Caudate nucleus (tissue), 63 donors: ENCODE measurements at places on chromosomes 4 and X.
A peak's percentile ranks its signal among the peaks of the same experiment; 100 is the strongest.

DNA sequence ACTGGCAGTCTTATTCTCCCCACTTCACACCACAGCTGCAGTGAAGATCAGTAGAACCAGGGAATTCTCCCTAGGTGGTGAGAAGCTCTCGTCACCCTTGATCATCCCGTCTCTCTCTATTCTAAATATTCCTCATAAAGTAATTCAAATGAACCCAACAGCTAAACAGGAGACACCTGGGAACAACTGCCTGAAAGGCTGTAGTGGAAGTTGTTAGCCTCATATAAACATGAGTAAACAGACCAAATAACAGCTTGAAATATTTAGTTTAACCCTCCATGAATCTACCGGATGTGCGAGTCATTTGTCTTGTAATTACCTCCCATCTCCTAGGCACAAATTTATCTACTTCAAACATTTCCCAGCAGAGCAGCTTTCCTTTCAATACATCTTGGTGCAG is 30.4 kb upstream of the APELA start:
- no peak for DNase-seq

- DNase-seq = no peak
Measured at GRCh38 chr4:80237992-80238391, 28.5 kb upstream of the FGF5 start.

DNA sequence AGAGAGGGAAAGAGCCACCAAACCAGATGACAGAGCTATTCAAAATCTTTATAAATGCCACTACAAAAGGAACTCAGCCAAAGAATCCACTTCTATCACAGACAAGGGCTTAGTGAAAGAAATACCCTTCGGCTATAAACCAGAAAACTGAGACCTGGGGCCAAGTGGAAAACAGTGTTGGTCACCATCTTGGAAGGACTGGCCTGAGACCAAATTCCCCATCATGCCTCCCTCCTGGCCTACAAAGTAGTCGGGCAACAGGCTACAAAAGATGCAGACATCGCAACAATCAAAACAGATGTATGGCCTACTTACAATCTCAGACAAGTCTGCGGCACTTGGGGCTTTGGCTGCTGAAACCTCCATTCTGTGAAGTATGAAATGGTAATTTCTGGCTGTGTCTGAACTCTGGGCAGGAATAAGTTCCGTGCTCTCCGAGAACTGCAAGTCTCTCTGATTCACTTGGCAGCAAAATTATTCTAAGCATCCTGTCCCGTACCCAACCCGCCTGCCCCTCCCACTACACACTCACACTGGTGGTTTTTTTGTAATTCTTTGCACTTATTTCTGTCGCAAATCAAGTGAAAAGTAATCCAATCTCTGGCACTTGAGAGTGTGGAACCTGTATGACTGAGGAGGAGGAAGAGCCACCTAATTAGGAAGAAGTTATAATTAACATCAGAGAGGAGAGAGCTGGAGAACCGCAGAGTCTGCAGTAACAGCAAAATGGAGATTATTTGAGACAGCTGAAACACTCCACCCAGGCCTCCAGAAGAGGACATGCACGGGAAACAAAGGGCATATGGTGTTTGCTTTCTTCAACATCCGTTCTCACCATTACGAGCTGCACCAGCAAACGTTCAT is 87.8 kb downstream of the SH3KBP1 start:
- DNase-seq = no peak

DNA sequence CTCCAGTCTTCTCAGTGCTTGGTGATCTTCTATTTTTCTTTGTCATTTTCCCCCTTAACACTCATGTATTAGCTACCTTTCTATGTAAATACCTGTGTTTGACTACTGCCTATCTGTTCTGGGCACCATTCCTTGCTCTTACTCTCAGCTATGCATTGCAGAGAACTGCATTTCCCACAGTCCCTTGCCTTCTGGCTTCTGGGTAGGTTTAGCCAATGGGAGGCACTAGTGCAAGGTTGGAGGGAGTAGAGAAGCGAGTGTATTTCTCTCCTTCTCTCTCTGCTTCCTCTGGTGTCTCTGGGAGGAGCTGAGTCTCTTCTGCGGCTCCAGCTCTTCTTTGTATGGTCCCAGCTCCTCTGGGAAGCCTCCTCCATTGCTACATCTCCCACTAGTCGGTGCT is 50.5 kb downstream of the CWH43 start:
- DNase-seq = no peak

GRCh38 chr4:75995727-75996126 is 5.0 kb upstream of the SDAD1 start:
- DNase-seq = no peak

GRCh38 chrX:13389501-13389900 is 69.6 kb upstream of the ATXN3L start:
- no peak for DNase-seq

GRCh38 chr4:140497405-140497746 is 717 bp downstream of the MGAT4D start:
- DNase-seq = no peak

DNA sequence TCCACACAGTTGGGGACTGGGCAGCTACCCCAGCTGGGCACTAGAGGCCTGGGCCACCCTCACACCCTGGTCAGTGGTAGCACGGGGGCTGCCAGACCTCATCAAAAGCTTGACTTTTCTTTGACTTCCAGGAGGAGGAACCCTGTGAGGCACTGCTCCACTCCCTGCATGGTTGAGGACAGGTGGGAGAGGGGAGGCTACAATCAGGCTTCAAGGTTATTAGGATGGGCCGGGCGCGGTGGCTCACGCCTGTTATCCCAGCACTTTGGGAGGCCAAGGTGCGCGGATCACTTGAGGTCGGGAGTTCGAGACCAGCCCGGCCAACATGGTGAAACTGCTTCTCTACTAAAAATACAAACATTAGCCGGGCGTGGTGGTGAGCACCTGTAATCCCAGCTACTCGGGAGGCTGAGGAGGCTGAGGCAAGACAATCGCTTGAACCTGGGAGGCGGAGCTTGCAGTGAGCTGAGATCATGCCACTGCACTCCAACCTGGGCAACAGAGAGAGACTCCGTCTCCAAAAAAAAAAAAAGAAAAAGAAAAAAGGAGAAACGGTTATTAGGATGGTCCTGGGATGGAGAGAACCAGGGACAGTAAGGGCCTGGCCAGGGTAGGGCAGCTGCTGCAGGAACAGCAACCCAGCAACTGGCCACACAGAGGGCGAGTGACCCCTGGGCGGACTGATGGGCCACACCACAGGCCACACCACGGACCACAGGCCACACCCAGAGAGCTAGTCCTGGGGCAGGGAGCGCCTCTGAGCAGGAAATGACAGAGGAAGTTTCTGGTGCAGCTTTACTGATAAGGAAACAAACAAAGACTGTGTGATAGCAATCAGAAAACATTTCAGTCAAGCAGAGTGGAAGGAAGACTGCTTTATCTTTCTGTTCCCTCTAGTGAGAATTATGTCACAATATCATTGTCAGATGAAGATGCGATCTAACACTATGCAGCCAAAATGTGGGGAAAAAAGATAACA is 20.5 kb upstream of the OPN1LW start:
- DNase-seq = no peak

- no peak for DNase-seq
Measured at GRCh38 chrX:54994099-54994498, at the start of gene PFKFB1. PFKFB1 (minus strand) TSS chrX:54994188; CDS start chrX:54994007, 181 bp downstream.

GRCh38 chrX:109847257-109848187 is 114.5 kb upstream of the ACSL4 start:
- no peak for DNase-seq

- no peak for DNase-seq
Measured at GRCh38 chr4:38678078-38678477, 14.1 kb downstream of the KLF3 start.

DNA sequence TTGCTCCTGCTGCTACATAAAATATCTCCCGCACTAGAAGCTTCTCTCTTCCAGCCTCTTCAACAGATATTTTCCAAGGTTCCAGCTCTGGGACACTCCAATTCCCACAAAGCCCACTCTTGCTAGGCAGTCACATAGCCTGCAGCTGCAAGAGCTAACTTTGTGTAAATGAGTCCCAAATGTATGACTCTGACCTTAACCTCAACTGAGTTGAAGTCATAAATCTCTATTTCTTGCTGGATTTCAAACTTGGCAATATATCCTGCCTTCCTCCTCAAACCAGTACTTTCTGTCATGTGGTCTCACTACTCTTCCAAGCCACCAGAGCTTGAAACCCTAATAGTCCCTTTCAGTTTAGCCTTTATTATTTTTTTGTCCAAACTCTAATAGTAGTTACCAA is 315.4 kb upstream of the GRIA3 start:
- DNase-seq = no peak

- no peak for DNase-seq
Measured at GRCh38 chrX:56792270-56793111, 63.4 kb downstream of the NBDY start.

GRCh38 chr4:81424336-81424735 is 47.4 kb downstream of the RASGEF1B start:
- DNase-seq = no peak

DNA sequence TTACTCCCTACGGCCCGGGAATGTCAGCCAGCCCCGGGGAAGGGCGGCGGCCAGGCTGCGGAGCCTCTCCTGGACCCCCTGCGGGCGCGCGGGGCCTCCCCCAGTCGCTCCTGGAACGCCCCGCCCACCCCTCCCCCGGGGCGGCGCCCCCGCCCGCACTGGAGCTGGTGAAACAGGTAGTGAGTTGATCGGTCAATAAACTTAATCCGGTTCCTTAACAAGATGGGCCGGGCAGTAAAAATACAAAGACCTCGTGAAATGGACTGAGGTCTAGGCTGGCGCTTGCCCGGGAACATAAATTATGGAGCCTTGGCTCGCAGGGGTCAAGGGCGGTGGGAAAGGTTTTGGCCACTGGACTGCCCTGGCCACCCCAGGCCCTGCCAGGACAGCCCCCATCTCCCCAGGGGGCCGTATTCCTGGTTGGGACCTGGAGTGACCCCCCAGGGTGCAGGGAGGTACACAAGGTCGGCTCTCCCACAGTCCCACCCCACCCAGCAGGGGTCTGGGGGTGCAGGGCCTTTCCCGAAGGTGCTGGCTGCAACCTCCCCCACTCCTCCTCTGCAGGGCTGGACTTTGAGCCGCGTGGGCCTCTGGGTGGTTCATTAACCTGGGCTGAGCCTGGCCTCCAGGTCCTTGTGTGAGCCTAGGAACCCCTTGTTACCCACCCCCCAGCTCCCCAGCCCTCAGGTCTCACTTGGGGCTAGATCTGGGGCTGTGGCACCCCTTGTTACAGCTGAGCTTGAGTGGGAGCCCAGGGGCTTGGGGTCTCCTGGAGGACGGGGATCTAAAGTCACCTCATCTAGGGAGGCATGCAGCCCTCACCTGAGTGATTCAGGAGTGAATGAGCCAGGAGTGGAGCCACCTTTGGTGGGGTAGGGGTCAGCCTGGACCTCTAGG is 2.5 kb downstream of the FGFR3 start:
- no peak for DNase-seq

DNA sequence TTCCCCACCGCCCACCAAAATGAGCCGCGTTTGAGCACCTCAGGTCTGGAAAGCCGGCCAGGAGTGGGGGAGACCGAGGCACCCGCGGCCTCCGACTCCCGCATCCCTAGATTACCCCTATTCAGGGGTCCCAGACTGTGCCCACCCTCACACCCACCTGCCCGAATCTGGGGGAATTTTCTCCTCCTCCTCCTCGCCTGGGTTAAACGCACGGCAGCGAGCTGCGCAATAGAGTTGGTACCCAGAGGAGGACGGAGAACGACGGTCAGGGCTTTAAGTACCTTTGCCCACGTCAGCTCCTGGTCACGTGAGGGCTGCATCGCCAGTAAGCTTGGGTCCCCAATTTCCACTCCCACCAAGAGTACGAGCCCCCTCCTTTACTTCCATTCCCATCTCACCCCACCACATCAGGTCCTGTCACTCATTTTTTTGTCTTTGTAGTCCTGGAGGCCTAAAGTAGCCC is at the start of gene ARMCX2:
Gene ARMCX2, minus strand, starts transcription at position 250 of the 463 bp plus-strand sequence. CDS start 2,262 bp downstream, outside the sequence.
- DNase-seq = peak; percentile 71

- no peak for DNase-seq
Measured at GRCh38 chr4:4418676-4419390, 31.9 kb downstream of the NSG1 start.

- DNase-seq = no peak
Measured at GRCh38 chr4:74933562-74934015, 673 bp downstream of the PARM1 start.

DNA sequence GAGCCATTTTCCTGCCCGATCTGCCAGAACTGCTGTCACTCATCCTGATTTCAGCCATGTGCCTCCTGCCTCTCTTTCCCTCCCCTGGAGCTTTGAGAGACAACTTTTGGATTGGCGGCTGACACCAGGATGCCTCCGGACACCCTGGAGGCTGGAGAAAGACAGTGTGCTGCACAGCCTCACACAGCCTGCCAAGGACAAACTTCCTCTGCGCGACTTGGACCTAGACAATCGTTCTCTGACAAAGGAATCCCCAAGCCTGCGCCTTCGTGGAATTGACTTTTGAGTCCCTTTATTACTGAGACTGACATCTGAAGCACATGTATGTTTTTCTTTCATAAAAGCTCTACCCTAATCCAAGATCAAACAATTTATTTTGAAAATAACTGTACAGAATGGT is 10.8 kb upstream of the LDB2 start:
- DNase-seq = no peak

DNA sequence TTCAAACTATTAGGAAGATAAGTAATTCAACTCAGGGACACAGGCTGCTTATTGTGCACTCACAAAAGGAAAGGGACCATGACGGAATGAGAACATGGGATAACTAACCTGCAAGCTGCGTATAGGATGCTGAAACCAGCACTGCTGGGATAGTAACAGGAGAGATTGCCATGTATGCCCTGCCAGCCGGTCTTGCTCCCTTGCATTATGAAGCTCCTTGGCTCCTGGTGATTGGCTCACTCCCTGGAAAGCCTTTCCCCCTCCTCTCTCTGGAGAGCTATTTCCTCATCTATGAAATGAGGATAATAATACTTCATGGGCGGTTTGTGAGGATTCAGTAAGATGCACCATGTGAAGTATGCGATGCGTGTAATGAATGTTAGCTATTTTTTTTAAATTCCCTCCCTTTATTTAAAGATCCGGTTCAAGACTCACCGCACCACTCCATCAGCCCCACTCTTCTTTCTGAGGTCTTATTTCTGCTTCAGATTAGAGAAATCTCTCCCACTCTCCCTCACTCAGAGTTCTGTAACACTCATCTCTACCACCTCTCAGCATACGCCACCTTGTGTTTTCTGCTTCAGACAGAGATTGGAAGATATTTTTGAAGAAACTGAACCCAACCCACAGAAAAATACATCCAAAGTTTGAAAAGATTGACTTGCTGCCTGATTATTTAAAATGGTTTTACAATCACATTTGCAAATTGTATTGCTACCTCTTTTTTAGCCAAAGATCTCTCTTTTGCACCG is 18.4 kb downstream of the MSMO1 start:
- DNase-seq = no peak

DNA sequence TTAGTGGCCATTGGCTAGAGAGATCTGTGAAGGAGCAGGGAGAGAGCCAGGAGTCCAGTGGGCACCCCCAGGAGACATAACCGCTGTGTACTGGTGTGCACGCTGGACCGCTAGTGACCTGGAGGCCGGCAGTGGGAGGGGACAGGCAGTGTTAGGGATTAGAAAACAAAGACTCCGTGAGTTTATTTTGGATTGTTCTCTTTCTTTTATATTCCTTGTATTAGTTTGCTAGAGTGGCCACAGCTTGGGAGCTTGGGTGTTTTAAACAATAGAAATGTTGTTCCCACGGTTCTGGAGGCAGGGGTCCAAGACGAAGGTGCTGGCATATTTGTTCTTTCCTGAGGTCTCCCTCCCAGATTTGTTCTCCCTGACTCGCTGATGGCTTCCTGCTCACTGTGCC is 266.4 kb downstream of the RAPGEF2 start:
- DNase-seq = no peak

GRCh38 chr4:113738251-113738650 is 23.3 kb downstream of the CAMK2D start:
- DNase-seq = no peak
